Activated CD4-positive, alpha-beta T cell treated with anti-CD3 and anti-CD28 coated beads, Interleukin-2, amount 10 ng/mL, durations not matched to agents 24 days and 14 days (primary cell): ENCODE measurements at places on chromosomes 1 and 21. TPM values are rescaled to one million over a fixed set of nuclear protein-coding genes. Genes with fewer than 3 reads are reported as not detected.

GRCh38 chr21:45001134-45002095, 61.6 kb downstream of the SLX9 start:
- peaks cover 5% of the 10 kb centered on the region for H3K27me3 ChIP-seq
- H3K4me3 ChIP-seq = no peak overlapping the region
- H3K36me3 ChIP-seq = no peaks in the 10 kb centered on the region
- DNase-seq = no peak

DNA sequence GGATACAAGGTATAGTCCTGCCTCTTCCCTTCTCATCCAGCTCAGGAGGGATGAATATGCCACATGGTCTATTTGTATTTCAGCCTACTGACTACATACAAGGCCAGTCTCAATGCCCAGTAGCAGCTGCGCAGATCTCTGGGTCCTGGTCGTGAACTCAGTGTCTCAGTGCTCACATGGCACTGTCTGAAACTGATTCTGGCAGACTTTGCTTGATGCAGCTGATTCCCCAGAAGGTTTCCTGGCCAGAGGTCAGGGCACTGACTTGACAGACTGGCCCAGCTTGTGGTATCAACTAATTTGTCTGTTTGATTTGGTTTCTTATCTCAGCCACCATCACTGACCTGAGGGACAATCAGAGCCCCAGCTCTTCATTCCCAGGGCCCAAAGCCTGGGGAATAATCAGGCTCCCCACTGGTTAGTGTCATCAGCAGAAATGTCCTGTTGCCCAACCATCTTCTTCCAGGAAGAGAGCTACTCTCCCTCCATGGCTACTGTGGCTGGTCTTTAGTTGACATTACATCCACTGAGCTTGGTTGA, 7.5 kb upstream of the SPRR4 start:
- H3K27ac ChIP-seq = no peak overlapping the region
- H3K4me1 ChIP-seq = peaks cover 2% of the 10 kb centered on the region
- H3K36me3 ChIP-seq = no peaks in the 10 kb centered on the region

DNA sequence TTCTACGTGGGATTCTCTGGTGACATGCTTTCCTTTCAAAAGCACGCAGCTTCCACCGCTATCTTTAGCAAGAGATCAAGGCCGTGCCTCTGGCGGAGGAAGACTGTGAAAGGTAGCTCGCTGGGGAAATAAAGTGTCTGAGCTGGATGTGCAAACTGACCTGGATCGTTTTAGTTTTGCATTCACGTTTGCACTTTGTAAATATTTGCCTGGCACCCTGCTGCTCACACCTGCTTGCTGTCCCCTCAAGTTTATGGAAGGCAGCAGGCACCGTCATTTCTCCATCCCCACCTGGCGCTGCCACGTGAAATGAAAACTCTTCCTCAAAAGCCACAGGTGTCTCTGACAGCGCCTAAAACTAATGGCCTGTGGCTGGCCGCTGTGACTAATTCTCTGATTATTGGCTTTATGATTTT, 44.0 kb upstream of the TARDBP start:
- H3K4me1 ChIP-seq = peaks cover 9% of the 10 kb centered on the region
- DNase-seq = no peak
- H3K27ac ChIP-seq = no peak overlapping the region
- H3K27me3 ChIP-seq = peaks cover 20% of the 10 kb centered on the region

- no peak for DNase-seq
- H3K27ac ChIP-seq = no peak overlapping the region
- H3K27me3 ChIP-seq = peaks cover 7% of the 10 kb centered on the region
- H3K4me1 ChIP-seq = no peaks in the 10 kb centered on the region
- H3K4me3 ChIP-seq = no peak overlapping the region
Observed at GRCh38 chr1:186785503-186785902, 43.2 kb upstream of the PLA2G4A start.

DNA sequence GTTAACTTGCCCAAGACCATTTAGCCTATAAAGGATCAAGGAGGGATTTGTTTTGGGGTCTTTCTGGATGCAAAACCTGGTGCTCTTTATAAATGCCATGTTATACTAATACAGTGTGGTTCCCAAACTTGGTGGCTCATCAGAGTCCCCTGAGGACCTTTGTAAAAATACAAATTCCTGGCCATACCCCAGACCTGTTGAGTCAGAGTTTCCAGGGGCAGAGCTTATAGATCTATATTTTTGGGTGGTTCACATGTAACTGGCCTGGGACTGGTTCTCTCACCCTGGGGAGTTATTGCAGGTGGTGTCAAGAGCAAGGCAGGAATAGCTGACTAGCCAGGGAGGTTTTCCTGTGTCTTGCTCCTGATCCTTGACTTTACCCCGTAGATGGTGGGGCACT, 136.9 kb upstream of the HNRNPU start:
- H3K4me1 ChIP-seq = no peaks in the 10 kb centered on the region
- no peaks in the 10 kb centered on the region for H3K36me3 ChIP-seq
- H3K4me3 ChIP-seq = no peak overlapping the region
- H3K27ac ChIP-seq = no peak overlapping the region

GRCh38 chr21:24278711-24279110, 1328.6 kb downstream of the MRPL39 start:
- H3K4me1 ChIP-seq = no peaks in the 10 kb centered on the region
- H3K27me3 ChIP-seq = no peaks in the 10 kb centered on the region
- no peak overlapping the region for H3K4me3 ChIP-seq
- no peaks in the 10 kb centered on the region for H3K36me3 ChIP-seq
- DNase-seq = no peak

GRCh38 chr21:33643658-33644311, 1.5 kb downstream of the ITSN1 start:
- DNase-seq = no peak
- peaks cover 38% of the 10 kb centered on the region for H3K27me3 ChIP-seq
- H3K27ac ChIP-seq = no peak overlapping the region
- H3K4me1 ChIP-seq = peaks cover 11% of the 10 kb centered on the region

GRCh38 chr1:230684146-230684545, 29.8 kb downstream of the AGT start:
- H3K4me3 ChIP-seq = no peak overlapping the region
- peaks cover 2% of the 10 kb centered on the region for H3K4me1 ChIP-seq
- no peaks in the 10 kb centered on the region for H3K27me3 ChIP-seq
- no peak for DNase-seq
- peaks cover 43% of the 10 kb centered on the region for H3K36me3 ChIP-seq

GRCh38 chr1:27349784-27350662, 8.2 kb downstream of the SYTL1 start:
- H3K4me1 ChIP-seq = peaks cover 9% of the 10 kb centered on the region
- H3K36me3 ChIP-seq = peaks cover 19% of the 10 kb centered on the region
- H3K4me3 ChIP-seq = no peak overlapping the region
- H3K27ac ChIP-seq = no peak overlapping the region
- no peaks in the 10 kb centered on the region for H3K27me3 ChIP-seq

DNA sequence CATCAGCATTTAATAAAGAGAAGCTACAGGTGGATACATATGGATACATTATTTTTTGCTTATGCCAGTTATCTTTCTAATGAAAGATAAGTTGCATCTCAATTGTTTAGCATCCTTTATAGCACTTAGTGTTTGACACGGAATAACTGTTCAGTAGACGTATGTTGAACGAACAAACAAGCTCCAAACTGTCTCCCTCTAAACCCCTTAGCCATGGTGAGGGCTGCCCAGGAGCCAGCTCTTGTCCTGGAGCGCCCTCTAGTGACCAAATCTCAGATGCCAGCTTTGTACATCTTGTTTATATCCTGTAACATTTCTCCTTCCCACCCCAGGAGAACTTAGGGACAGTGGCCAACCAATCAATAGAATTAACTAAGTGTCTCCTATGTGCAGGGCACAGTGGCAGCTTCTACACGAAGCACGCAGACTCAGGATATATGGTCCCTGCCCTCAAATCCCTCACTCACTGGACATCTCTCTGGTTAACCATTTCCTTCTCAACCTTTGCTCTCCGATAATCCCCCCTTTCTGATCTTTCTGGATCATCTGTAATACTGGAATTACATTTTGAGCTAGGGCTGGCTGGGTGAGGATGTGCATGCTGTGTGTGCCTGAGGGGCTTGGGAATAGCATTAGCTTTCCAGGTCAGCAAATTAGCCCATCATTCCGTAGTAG, 22.9 kb downstream of the KCNA10 start:
- DNase-seq = peak; percentile 93
- peaks cover 3% of the 10 kb centered on the region for H3K27me3 ChIP-seq
- no peaks in the 10 kb centered on the region for H3K36me3 ChIP-seq
- H3K4me1 ChIP-seq = peaks cover 3% of the 10 kb centered on the region
- no peak overlapping the region for H3K4me3 ChIP-seq
- no peak overlapping the region for H3K27ac ChIP-seq

CFAP141 gene
- total RNA-seq = not detected in 2 replicates

HSPA13 gene
- 40.9 and 41.6 TPM in 2 replicates for total RNA-seq

AKR7A3 gene
- total RNA-seq = 1.8 and 2.5 TPM in 2 replicates

ASCL5 gene
- total RNA-seq = not detected in 2 replicates

EDN2 gene
- not detected in 2 replicates for total RNA-seq
